ENCODE measurements at places on chromosomes 1 and 21.

- DNase-seq, result no peak
Observed at GRCh38 chr1:34511802-34512201, 243.0 kb upstream of the GJB5 start.

DNA sequence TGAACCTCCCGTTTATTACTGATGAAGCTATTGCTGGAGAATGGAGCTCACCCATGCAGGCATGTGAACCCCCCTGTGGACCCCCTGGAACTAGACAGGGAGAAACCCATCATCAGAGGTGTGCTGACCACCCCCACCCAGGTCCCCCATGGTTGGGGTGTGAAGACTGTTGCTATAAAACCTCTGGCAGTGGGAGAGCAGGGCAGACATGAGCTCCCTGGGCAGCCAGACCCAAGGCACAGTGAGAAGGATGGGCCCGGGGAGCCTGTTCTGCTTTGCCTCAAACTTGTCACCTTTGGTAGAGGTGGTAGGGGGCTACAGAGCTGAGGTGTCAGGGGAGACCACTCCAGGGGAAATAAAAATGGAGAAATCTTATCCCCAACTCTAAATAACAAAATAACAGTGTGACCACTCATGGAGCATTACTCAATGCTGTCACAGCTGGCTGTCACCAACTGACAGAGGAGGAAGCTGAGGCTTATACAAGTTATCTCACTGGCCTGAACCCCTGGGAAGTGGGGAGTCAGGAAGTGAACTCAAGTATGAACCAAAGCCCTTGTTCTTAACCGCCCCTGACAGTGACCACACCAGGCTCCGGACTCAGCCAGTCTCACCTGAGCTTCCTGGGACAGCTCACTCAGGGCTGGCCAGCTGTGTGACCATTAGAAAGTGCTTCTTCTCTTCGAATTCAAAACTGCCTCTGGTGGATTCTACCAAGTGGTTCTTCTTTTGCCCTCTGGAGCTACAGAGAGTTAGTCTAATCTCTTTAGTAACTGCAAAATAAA is 698.8 kb downstream of the MATN1 start:
- DNase-seq, result no peak

DNA sequence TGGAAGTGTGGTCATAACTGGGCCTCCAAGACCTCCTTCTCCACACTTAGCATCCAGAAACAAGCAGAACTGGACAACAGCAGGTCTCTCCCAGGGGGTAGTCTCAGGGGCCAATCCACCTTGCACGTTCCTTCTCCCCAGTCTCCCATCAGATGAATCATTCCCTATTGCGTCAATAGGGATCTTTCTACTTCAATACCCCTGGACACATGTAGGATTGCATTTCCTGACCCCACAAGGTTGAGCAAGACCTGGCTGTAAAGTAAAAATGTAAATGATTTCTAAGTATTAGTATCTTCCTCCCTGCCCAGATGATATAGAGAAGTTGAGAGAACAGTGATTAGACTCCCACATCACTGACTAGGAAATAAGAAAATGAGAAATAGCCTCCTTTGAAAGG is 224.5 kb upstream of the CSF3R start:
- no peak for DNase-seq

GRCh38 chr21:44558695-44559094 is at the start of gene KRTAP10-3:
Gene KRTAP10-3, minus strand, starts transcription at chr21:44558795. Its CDS starts 80 bp downstream, at chr21:44558715.
- no peak for DNase-seq

Data from fibroblast of skin of left quadriceps (primary cell).